Foreskin fibroblast (primary cell): ENCODE measurements at places on chromosomes 7 and 10.

DNA sequence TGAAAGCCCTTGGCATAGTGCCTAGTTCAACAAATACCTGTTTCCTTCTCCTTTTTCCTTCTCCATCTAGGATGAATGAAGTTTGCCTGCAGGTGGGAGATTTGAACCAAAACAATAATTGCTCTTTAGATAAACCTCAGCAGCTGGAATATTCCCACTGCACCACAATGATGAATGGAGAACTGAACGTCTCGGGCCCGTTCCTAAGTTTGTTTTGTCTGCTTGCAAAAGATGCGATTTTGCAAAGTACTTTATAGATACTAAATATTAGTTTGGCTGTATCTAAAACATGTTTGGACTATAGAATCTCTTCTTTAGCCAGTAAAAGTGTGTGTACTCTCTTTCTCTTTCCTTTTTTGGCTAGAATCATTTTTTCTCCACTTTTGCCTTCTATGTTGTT is 75.8 kb upstream of the BMPER start:
- no peak for DNase-seq

- DNase-seq = no peak
Measured at GRCh38 chr7:48304641-48305040, 133.4 kb downstream of the ABCA13 start.

- no peak for DNase-seq
Measured at GRCh38 chr7:120547605-120548004, 274.6 kb downstream of the KCND2 start.

- DNase-seq = no peak
Measured at GRCh38 chr10:29250066-29250465, 38.8 kb upstream of the LYZL1 start.

GRCh38 chr10:59465088-59465487 is 102.7 kb upstream of the FAM13C start:
- peak; percentile 34 for DNase-seq

- DNase-seq = peak; percentile 40
Measured at GRCh38 chr7:73941836-73942551, 81.0 kb downstream of the TMEM270 start.

- DNase-seq = no peak
Measured at GRCh38 chr10:46314071-46314470, 27.3 kb downstream of the ANTXRL start.

DNA sequence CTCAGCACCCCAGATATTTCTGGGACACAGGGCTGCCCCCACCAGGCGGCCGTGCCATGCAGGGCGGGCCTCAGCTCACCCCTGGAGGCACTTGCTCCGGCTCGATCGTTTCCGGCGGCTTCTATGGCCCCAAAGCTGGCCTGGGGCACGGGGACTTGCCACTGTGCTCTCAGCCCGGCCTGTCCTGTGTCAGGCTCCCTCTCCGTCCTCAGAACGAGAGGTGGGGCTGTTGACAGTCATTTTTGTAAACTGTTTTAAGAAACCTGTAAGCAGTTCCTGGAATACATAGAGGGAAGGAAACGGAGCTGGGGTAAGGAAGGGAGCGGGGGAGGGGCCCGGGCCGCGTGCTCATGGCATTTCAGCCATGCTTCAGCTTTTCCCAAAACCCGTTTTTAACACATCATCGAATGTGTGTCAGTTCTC is 30.7 kb upstream of the PRKAR1B start:
- no peak for DNase-seq

DNA sequence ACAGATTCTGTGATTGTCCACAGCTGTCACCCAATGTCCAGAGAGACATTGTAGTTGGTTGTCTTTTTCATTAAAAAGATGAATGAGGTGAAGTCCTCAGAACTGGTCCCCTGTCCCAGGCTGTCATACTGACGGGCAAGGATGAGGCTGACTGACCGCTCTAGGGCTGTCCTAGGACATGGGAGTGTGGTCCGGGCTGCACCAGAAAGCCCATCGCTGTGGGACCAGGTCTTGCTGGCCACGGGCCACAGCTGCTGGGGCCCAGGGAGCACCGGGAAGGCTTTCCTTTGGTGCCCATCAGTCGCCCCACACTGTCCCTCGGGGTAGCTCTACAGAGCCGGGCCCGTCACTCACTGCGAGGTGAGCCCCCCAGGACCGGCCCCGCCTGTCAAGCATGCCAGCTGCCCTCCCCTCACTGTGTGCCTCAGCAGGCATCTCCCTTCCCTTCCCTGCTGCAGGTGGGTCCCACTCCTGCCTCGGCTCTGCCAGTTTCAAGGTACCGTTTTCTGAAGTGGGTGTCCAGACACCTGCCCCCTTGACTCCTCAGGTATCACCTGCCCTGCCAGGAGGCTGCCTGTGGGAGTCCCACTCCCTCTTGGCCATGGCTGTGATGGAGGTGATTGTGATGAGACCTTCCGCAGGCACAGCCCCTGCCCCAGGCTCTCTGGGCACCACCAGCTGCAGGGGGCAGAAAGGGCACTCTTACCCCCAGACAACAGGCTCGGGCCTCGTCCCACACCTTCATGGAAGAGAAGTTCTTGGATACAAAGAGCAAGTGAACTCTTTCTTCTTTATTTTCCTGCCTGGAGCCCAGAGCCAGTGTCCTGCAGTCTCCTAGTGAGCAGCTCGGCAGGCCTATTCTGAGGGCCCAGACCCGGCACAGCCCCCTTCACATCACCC is 21.7 kb downstream of the LRRC27 start:
- DNase-seq = no peak

DNA sequence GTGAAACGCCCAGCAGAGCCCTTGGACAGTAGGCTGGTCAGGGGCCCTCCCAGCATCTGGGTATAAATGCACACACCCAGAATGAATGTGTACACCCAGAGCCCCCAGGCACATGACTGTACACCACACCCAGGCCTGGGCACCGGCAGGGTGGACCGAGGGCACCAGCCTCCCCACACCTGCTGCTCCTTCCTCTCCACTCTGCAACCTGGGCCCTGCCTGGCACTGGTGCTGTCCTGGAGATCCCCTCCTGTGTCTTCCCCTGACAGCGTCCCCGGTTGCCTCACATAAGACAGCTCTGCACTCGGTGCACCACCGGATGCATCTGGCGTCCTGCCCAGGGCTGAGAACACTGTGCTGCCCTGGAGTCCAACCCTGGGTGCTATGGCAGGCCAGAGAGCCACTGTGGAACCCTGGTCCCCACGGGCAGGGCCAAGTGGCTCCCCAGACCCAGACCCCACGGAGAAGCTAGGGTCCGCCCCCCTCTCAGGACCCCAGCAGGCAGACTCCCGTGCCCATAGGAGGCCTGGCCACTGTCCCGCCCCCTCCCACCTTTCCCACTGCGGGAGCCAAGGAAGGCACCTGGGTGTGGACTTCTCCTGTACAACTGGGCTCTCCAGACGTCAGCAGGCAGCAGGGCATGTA is 6.6 kb downstream of the RASGEF1A start:
- no peak for DNase-seq

DNA sequence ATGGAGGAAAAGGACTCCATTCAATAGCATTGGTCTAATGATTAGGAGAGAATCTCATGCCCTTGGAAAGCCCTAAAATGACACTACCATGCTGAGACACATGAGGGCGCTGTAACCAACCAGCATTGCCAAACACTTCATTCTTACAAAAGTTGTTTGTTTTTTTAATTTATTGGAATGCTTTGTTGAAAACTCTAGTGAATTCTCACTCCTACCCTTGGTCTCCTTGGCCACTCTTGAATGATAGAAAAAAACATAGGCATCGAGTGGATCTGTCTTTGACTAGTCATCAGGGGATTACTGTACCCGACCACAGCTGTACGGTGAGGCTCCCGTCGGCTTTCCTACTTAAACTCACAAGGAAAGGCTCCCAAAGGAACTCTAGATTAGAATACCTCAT is 29.3 kb upstream of the ADD3 start:
- peak; percentile 67 for DNase-seq

DNA sequence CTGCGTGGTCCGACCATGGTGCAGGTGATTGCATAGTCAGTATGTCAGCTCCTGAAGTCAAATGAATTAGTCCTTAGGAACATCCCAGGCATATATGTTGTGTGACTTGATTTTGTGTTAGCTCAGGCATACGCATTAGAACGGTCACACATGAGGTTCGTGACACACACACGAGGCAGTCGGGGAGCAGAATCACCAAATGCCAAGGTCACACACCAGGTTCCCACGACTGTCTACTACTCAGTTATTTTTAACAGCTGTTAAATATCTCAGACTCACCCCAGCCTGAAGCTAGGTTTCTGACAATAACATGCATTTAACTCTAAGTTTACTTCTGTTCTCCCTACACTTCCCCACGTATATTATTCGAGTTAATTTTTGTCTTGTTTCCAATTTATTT is 54.8 kb downstream of the DYNC2I1 start:
- DNase-seq = no peak

DNA sequence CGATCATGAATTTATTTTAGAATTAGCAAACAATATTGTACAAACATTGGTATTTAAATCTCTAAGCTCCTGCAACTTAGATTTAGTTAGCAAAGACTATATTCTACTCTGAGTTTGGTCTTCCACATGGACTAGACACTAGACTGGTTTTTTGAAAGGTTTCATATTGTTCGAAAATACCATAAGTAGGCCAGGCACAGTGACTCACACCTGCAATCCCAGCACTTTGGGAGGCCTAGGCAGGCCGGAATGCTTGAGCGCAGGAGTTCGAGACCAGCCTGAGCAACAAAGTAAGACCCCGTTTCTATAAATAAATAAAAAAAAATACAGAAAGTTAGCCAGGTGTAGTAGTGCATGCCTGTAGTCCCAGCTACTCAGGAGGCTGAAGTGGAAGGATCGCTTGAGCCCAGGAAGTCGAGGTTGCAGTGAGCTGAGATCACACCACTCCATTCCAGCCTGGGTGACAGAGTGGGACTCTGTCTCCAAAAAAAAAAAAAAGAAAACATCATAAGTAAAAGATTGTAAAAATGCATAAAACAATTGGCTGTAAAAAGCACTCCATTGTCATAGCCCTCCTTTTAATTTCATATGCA is 73.1 kb downstream of the ABCC2 start:
- no peak for DNase-seq

- no peak for DNase-seq
Measured at GRCh38 chr7:17021205-17021604, 139.4 kb upstream of the AGR3 start.

- no peak for DNase-seq
Measured at GRCh38 chr7:2031451-2031845, 201.3 kb downstream of the MAD1L1 start.

GRCh38 chr10:63919575-63920279 is 398.5 kb downstream of the REEP3 start:
- no peak for DNase-seq

DNA sequence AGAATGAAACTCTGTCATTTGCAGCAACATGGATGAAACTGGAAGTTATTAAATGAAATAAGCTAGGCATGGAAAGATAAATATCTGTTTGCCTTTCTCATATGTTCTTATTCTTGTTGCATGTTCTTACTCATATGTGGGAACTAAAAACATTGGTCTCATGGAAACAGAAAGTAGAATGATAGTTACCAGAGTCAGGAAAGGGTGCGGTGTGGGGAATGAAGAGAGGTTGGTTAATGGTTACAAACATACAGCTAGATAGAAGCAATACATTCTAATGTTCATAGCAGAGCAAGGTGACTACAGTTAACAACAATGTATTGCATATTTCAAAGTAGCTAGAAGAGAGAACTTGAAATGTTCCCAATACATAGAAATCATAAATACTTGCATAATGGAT is 105.1 kb downstream of the FAM107B start:
- no peak for DNase-seq

- DNase-seq = peak; percentile 43
Measured at GRCh38 chr7:116180302-116180701, 30.0 kb upstream of the TES start.

GRCh38 chr10:69306421-69306820 is 28.1 kb downstream of the HK1 start:
- no peak for DNase-seq

GRCh38 chr10:122490786-122491680 is 29.7 kb downstream of the HTRA1 start:
- no peak for DNase-seq

- no peak for DNase-seq
Measured at GRCh38 chr7:64849924-64850499, 53.1 kb upstream of the ZNF273 start.

DNA sequence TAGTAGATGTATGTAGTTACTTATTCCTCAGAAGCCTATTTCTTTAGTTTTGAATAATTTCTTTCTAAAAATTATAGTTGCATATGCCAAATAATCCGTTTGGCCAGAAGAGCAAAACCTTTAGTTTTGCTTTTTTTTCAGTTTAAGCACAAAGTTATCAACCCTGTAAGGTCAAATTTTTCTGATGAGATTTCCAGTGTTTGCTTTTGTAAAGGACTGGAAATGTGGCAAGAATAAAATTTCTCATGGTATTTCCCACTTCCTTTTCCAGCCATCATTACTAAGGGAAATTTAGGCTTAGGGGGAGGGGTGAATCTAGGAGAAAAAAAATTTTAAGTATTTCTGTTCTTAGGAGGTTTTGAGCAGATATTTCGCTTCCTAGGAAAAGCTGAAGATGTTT is 7.6 kb downstream of the CALD1 start:
- DNase-seq = no peak
